NCI-H1436 (cell line): ENCODE measurements at places on chromosomes 16 and 17.

DNA sequence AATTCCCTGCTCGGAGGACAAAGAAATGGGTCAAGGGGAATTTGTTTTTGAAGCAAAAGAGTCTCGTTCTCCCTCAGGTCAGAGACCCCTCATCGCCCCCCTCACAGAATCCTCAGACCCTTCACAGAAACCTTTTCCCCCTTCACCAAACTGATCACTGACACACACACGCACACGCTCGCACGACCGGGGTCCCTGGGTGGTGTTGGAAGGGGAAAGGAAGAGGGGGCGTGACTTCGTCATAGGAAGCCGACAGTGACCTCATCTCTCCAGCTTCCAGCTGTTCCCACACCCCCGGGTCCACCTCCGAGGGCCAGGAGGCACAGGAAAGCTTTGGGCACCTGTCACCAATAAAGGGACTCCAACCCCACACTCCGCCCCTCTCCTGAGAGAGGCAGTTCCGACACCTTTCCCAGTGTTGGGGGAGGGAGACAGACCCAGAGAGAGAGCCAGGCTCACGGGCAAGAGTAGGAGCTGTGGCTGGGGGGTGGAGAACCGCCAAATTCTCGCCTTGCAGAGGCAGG, 1.2 kb downstream of the ASGR1 start:
- no peak for DNase-seq

DNA sequence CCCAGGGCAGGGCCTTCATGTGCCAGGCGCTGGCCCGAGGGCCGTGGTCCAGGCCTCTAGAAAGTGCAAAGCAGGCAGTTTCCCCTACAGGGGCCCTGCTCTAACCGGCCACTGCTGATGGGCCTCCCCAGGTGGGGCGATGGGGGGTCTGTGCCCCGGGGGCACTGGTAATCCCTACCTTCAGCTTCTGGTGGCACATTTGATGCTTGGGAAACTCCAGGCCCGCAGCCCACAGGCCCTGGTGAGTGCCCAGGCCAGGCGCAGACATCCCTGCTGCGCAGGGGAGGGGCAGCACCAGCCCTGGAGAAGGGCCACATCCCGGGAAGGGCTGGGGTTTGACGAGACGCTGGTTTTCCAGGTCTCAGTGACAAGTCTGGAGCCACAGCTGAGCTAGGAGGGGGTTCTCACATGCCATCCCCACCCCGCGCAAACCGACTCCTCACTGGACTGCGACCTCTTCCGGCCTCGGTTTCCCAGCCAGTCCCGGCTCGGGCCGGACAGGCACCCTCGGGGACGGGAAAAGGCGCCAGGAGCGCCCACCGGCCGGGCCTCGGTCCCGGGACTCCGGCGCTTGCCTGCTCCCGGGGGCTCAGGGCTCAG, 1.6 kb downstream of the DOC2B start:
- DNase-seq: no peak

- DNase-seq: no peak
Measured at GRCh38 chr17:46152423-46152822, 40.8 kb downstream of the KANSL1 start.

DNA sequence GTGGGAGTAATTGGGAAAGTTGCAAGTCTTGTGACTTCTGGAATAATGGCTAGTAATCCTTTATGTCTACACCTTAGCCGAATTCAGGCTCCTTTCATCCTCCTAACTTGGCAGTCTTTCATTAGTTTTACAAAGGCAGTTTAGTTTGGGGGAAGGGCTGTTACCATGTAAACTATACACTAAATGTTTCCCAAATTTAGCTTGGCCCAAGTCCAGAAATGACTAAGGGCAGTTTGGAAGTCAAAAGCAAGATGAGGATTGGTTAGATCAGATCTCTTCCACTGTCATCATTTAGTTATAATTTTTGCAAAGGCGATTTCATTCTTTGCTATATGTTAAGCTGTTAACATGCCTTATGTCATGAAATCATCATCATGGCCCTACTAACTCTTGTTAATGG, 115.4 kb upstream of the CACNG3 start:
- no peak for DNase-seq

- DNase-seq: no peak
Measured at GRCh38 chr17:79465011-79465680, 145.7 kb downstream of the RBFOX3 start.

GRCh38 chr16:30982548-30983288, 2.3 kb upstream of the HSD3B7 start:
- DNase-seq: no peak

DNA sequence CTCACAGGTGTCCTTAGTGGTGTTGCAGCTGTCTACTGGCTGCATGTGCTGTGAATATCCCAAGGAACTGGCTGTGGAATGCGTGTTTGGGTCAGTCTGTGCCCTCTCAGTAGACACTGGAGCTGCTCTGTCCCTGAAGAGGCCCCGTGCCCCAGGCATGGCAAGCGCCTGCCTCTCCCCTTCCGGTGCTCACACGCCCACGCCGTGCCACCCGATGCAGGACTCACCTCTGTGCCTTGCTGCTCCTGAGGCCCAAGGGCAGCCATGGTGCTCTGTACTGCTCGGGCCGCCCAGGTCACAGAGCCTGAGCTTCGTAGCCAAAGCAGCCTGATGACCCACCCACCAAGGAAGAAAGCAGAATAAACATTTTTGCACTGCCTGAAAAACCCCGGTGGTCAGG, 10.0 kb downstream of the RGS11 start:
- no peak for DNase-seq

GRCh38 chr17:79211061-79211770, 136.6 kb downstream of the ENGASE start:
- DNase-seq: no peak

GRCh38 chr17:56480501-56480900, 113.0 kb upstream of the NOG start:
- no peak for DNase-seq

- DNase-seq: no peak
Measured at GRCh38 chr17:42674755-42675347, 1.9 kb downstream of the PLEKHH3 start.

- DNase-seq: no peak
Measured at GRCh38 chr17:27895123-27895895, 2.1 kb upstream of the LYRM9 start.
